ENCODE measurements at places on chromosomes 3 and 15.
A peak's percentile ranks its signal among the peaks of the same experiment; 100 is the strongest.

DNA sequence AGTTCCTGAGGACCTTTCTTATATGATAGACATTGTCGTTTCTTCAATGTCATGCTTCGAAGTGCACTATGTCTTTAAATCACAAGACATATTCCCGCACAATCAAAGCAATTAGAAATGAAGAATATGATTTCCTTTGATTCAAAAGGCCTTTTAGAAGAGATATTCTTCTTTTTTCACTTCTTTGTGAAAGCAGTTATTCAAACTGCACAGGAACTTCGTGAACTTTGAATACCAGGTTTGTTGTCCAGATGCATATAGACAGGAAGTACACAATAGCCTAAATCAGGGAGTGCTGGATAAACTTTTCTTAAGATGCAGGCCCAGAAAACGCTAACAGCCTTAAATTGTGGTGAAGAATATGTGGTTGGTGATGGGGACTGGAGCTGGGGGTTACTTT is 591.1 kb upstream of the NAALADL2 start:
- no peak for DNase-seq

GRCh38 chr3:21447476-21448151 is 303.4 kb downstream of the ZNF385D start:
- no peak for DNase-seq

- DNase-seq, result peak; percentile 51
Measured at GRCh38 chr3:149494759-149495580, 20.5 kb downstream of the TM4SF4 start.

GRCh38 chr3:196948442-196949284 is 6.3 kb upstream of the NCBP2 start:
- no peak for DNase-seq

DNA sequence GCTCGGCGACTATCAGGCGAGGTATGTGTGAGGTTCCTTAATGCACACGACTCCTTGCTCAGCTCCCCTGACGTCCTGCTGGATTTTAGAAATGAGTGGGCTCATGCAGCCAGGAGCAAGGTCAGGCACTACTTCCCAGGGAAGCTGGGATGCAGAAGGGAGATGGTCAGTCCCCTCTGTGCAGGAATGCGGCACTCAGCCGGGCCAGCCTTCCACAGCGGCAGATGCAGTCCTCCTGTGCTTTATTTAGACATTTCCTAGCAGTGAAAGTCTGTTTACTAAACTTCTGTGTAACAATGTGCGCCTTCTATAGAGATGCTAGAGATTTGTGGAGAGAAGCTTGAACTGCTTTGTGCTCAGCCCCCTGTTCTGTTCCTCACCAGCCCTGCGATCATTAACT is 252.1 kb downstream of the SLCO3A1 start:
- DNase-seq, result no peak

- peak; percentile 24 for DNase-seq
Measured at GRCh38 chr3:173584838-173585831, 187.6 kb downstream of the NLGN1 start.

- no peak for DNase-seq
Measured at GRCh38 chr15:79724804-79725203, 172.0 kb downstream of the MTHFS start.

DNA sequence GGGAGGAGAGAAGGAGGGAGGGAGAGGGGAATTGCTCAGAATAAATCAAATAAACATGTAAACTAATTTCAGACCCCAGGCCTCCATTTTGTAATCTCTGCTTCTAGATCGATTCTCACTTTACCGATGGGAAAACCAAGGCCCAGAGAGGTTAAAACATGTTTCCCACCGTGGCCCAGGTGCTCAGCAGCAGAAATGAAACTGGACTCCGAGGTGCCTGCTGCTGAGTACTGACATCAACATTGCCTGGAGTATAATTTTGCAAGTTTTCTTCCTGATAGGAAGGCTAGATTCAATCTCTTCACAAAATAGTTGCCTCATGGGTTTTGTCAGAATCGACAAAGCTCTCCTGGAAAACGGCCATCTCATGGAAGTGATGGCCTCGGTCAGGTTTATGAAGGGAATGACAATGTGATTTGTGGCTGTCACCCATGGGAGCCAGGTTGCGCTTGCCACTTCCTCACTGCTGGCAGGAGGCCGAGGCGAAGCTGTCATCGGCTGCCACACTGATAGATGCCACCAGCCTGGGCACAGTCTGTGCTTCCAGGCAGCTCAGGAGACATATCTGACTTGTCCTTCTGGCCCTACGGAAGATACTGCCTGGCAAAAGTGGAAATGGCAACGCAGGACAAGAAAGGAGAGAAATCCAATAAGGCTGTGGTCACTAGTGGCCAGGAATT is 133.1 kb upstream of the LRRN1 start:
- no peak for DNase-seq
